ENCODE measurements at places on chromosomes 7 and 10.

GRCh38 chr10:97483506-97483905 is 14.7 kb downstream of the MMS19 start:
- no peak for DNase-seq

DNA sequence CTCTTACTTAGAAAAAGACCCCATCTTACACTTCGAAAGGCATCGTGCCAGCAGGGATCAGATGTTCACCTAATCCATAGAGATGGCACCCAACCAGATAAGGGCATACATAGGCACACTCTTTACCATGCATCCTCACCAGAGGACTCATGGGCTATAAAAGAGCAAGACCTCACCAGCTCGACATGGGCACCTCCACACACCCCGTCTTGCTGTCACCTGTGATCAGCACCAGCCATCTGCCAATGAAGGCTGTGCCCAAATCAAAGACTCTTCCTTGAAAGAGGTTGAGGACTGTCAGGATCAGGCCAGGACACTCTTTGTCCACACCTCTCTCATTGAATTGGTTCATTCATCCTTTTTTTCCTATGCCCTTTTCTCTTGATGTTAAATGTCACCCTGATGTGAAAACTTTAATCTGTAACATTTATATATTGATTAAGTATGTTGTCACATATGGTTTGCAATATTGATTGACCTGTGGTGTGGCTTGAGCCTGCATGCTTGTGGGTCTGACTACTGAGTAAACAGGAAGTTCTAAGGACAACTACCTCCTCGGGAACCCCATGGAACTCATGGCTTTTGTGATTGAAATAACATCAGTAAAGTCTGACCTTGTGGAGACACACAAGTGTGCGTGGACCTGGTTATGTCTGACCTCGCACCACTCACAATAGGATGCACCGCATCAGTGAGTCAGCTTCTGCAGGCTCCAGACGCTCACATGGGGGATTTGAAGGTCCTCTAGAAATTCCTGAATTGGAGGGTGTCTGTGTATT is 75.5 kb downstream of the HTR5A start:
- no peak for DNase-seq

GRCh38 chr7:25624833-25625232 is 396.5 kb upstream of the NPVF start:
- DNase-seq = no peak

DNA sequence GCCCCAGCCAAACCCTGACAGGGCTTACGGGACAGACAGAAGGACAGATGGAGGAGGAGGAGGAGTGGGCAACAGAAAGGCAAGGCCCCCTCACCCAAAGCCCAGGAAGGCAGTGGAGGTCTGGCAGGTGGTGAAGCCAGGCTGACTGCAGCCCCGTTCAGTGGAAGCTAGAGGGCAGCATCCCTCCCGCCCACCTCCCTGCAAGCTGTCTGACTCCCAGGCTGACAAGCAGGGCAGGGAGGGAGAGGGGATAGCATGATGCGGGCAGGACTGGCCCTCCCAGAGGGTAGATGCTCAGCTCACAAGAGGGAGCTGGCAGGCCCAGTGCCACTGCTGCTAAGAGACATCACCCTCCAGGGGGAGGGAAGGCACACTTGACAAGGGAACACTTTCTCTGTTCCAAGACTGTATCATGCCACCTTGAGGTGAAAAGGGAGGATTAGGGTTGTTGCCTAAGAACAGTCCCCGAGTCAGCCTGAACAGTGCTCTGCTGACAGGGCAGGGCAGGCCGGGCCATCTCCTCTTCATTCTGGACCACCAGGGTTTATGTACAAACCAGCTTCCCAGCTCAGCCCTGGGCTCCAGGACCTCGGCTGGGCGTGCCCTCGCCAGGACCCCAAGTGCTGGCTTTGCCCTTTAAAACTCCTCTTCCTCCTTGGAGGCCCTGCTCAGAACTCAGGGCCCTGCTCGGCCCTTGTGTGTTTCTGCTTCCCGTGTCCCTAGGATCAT is 61.8 kb downstream of the RASGEF1A start:
- peak; percentile 27 for DNase-seq

GRCh38 chr7:155256761-155257481 is 40.8 kb upstream of the INSIG1 start:
- DNase-seq = no peak

- DNase-seq = no peak
Measured at GRCh38 chr7:45679516-45679915, 105.3 kb downstream of the ADCY1 start.

GRCh38 chr7:767580-767940 is 40.5 kb upstream of the PRKAR1B start:
- no peak for DNase-seq

DNA sequence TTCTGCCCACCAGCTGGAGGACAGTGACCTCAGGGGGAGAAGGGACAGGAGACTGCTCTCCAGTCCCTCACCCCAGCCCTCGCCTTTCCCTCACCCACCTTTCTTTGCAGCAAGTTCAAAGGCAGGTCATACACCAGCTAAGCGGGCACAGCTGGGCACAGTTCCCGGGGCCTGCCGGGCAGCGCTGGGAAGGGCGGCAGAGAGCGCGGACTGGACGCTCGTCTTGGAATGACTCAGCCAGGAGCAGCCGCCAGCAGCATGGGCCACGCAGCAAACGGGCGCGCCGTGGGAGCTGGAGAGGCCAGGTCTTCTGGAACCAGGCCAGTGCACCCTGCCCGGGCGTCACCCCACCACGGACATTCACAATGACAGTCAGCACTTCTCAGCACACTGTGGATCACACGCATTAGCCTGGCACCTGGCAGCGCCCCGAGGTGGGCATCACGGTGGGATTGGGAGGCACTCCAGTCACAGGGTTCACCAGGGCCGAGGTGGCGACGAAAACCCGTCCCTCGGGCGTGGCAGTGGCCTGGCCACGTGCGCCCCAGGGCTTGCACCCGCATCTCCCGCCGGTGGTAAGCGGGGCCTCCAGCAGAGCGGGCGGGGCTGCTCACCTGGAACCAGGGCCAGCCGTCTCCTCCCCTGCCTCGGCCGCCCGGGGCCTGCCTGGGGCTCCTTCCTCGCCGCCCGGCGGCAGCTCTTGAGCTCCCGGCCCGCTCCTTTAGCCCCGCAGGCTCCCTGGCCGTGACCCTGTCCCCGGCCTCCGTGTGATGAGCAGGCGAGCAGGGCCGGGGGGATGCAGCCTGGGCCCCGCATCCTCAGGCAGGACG is 29.0 kb upstream of the WDFY4 start:
- DNase-seq = no peak

DNA sequence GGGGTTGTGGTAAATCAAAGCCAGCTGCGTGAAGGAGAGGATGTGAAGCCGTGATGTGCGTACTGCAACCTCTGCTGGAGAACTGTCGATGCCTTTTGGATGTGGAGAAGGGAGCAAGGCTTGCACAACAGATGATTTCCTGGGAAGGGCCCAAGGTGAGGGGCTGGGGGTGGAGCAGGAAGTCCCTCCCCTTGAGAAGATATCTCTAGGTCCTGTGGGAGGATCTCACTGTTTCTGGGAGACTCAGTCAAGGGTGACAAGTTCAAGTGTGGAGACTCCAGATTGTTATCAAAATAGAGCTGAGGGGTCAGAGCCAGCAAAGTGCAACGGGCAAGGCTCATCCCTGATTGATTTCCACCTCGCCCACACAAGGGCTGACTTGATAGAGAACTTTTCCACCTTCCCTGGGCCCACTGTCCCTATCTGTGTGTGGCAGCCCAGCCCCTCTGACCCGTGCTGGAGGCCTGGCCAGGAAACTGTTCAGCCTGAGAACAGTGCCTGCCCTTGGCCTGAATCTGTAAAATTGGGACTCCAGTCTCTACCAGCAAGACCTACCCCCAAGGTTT is 55.0 kb downstream of the COL13A1 start:
- DNase-seq = no peak

- no peak for DNase-seq
Measured at GRCh38 chr7:104240401-104240800, 32.6 kb upstream of the ORC5 start.

- no peak for DNase-seq
Measured at GRCh38 chr7:127501817-127502216, 83.6 kb downstream of the GCC1 start.

GRCh38 chr7:87354749-87355148 is 9.3 kb downstream of the CROT start:
- no peak for DNase-seq

DNA sequence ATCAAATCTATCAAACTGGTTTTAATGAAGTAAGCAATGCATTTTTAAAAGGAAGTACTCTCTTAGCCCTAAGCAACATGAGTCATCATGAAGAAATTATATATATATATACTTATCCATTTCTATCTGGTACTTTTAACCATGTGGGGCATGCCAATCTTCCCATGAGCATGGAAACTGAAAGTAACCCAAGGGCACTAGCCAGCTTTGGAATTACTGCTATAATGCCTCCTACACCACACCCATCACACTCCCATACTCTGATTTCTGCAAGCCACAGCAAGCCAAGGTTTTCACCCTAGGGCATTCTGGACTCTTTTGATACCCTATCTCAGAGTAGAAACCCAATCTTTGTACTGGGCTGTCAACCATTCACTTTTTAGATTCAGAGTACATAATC is 204.6 kb downstream of the IMMP2L start:
- DNase-seq = no peak

DNA sequence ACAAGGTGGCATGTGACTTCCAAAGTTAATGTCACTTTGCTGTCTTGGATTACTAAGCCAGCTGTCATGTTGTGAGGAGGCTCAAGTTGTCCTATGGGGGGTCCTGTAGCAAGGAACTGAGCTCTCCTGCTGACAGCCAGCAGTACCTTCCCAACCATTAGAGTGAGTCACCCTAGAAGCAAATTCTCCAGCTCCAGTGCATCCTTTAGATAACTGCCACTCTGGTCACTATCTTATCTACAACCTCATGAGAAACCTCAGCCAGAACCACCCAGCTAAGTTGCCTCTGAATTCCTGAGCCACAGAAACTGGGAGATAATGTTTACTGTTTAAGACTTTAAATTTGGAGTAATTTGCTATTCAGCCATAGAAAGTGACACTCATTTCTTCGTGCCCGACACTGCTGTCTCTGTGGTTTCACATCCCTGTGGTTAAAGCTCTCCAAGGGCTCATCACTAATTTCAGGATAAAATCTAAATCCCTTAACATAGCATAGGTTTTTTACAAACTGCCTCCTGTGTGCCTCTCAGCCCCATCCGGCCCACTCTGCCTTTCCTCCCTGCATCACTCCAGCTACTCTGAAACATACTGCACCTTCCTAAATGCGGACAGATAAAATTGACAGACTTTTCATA is 83.5 kb downstream of the PRR15 start:
- no peak for DNase-seq

DNA sequence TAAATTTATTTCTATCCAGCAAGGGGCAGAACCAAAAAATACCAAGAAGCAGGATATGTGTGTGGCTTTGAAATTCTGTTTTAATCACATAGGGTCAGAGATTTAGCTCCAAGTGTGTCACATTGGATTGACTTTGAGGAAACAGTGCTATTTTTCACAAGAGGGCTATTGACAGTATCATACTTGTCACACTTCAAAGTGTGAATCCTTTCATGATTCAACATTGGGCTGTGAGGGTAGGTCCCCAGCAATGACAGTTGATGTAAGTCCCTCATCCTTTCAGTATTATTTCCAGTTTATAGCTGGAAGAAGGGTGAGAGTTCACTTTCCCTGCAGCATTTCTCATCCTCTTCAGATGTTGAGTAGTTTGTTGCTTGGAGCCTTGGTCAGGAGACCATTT is 7.4 kb downstream of the CCNY start:
- DNase-seq = no peak

GRCh38 chr10:100729862-100730724 is 15.3 kb upstream of the PAX2 start:
- no peak for DNase-seq

- no peak for DNase-seq
Measured at GRCh38 chr7:149281508-149282330, 19.7 kb downstream of the ZNF783 start.

DNA sequence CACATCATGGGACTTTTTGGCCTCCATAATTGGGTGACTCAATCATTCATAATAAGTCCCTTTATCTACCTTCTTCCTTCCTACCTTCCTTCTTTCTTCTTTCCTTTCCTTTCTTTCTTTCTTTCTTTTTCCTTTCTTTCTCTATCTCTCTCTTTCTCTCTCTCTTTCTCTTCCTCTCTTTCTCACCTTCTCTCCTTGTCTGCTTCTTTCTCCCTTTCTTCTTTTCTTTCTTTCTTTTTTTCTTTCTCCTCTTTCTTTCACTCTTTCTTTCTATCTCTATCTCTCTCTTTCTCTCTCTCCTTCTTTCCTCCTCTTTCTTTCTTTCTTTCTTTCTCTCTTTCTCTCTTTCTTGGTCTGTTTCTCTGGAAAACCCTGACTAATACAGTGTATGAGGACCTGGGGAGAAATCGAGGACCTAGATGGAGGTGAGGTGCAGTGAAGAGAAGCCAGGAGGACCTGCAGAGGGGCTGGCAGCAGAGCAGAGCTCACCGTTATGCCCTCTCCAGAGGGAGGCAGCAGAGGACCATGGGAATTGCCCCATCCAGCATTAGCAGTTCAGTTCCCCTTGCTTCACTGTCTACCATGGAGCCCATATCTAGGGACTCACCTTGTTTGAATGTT is 52.7 kb upstream of the BTRC start:
- DNase-seq = peak; percentile 15

DNA sequence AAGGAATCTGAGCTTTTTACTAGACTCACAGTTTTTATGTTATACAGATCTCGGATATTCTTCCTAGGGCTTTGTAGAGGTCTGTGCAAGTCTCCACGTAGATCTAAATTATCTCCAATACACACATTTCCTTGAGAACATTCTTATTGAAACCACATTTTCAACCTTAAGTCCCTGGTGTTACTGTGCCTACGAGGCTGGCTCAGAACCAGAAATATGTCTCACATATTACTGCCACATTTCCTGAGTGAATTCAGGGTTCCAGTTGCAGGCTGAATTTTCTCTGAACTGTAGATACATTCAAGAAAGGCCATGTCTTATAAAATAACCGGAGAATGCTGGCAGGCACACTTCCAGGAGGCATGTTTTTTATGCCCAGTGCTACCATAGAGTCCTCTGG is 46.5 kb downstream of the INHBA start:
- DNase-seq = no peak

GRCh38 chr7:157475601-157476000 is 138.8 kb downstream of the DNAJB6 start:
- no peak for DNase-seq

GRCh38 chr10:103543617-103544525 is 50.4 kb downstream of the NEURL1 start:
- no peak for DNase-seq
